Dorsolateral prefrontal cortex (tissue), 122 donors: ENCODE measurements at places on chromosomes 1 and 21.

- no peak for DNase-seq
Measured at GRCh38 chr1:203103216-203103615, 17.4 kb upstream of the MYOG start.

DNA sequence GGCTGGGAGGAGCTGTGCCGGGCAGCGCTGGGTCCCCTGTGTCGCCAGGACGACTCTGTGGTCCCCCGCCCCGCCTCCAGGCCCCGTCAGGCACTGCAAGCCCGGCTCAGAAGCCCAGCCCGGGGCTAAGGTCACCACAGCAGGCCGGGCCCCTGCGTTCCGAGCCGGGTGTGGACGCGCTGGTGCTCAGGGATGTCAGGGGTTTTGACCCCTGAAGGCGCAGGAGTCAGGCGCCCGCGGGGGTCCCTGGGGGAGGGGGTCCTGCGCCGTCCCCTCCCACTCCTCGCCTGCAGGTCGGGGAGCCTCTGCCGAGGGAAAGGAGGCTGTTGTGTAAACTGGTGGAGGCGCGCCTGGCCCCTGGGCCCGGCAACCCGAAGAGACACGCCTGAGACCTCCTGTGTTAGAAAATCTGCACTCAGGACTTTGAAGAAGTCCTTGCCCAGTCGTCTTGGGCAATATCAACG lies 23.7 kb upstream of the TMEM54 start:
- DNase-seq: no peak

DNA sequence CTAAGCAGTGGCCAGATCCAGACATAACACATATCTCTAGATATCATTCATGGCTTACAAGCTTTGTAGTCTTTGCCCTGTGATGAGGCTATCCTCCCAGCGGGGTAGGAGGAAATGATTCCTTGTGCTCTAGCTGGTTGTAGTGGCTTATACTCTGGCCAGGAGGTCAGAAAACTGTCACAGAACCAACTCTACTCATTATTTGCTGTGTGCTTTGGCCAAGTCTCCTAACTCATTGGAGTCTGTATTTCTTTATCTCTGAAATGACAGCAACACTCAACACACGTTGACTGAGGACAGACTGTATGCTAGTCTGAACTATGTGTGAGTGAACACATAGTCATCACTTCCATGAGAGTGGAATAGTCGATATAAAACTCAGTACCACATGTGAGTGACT lies 116.7 kb upstream of the F3 start:
- no peak for DNase-seq

DNA sequence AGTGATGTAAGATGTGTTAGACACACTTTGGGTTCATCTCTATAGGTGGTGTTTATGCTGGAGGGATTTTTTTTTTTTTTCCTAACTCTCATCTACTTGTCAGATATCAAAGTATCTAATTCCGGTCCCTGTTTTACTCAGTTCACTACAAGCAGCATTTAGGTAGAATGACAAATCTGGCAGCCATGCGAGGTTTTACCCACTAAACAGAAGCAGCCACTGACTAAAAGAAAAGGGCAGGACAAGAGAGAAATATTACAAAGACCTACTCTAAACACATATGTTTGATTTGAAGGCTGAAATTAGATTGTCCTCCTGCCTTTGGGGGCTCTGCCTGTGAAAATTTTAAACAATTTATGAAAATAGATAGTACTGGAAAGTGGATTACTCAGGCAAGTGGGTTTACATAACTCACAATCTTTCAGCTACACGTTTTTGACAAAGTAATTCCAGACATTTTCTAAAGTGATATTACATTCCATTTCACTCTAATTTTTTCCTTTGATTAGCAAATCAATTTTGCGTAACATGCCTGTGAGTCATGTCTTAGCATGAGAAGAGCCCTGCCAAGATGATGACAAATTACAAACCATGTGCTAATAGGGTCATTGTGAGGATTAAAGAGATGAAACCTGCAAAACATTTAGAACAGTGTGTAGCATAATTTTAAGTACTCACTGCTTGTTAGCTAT lies 172.6 kb downstream of the PLA2G4A start:
- no peak for DNase-seq

- DNase-seq: no peak
Measured at GRCh38 chr1:170729225-170730002, 65.5 kb downstream of the PRRX1 start.

- no peak for DNase-seq
Measured at GRCh38 chr1:79663916-79664315, 657.4 kb upstream of the ADGRL4 start.

- no peak for DNase-seq
Measured at GRCh38 chr1:98321191-98321590, 340.3 kb upstream of the SNX7 start.

DNA sequence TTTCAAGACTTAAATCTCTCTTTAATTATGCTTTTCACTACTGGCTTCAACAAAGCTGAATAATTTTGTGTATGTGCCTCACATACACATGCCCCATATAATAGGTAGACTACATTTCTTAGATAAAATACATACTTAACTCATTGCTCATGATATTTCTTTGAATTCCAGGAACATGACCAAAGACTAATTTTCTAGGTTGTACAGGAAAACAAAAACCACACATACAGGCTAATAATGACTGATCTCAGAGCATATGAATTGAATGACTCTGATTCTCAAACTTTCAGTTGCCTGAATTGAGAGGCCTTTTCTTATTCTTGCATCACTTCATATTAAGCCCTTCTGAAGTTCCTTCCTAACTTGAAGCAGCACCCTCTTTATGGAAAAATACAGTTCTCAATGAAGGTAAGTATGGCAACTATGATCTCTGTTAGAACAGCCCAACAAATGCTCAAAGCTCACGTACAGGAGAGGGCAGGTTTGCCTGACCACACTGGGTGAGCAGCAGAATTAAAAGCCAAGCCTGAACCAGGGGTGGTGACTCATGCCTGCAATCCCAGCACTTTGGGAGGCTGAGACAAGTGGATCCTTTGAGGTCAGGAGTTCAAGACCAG lies 22.6 kb upstream of the UAP1 start:
- no peak for DNase-seq

GRCh38 chr1:180504186-180504585 lies 1.8 kb upstream of the ACBD6 start:
- no peak for DNase-seq

GRCh38 chr1:198686069-198686728 lies 47.4 kb downstream of the PTPRC start:
- DNase-seq: no peak

GRCh38 chr1:187942986-187943385 lies 1114.2 kb downstream of the PLA2G4A start:
- DNase-seq: no peak

DNA sequence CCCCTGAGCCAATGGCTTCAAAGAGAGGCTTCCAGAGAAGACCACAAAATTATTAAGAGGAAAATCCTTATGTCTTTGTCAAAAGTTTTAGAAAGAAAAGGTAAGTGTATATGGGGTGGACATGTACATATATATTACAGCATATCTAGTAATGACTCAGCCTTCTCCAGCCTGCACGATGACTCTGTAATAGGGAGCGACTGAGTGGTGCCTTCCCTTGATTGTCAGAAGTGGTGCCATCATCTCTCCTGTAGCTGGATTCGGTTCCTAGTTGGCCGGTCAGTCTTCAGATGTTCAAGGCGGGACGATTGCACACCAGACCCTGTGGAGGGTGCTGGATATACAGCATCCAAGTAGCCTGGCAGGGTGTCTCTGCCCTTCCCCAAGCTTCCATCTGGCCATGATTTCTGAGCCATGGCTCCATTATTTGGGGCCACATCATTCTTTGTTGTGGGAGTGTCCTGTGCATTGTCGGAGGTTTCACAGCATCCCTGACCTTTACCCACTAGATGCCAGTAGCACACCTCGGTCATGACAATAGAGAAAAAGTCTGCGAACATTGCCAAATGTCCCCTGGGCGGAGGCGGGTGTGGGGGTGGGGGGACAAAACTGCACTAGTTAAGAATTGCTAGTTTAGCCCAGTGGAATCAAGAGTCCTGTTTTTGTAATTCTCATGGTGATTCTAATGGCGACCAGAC lies 206.2 kb upstream of the KAZN start:
- no peak for DNase-seq

GRCh38 chr1:3774276-3774945 lies 1.9 kb downstream of the SMIM1 start:
- no peak for DNase-seq

GRCh38 chr1:163875927-163876320 lies 554.2 kb downstream of the NUF2 start:
- DNase-seq: no peak

DNA sequence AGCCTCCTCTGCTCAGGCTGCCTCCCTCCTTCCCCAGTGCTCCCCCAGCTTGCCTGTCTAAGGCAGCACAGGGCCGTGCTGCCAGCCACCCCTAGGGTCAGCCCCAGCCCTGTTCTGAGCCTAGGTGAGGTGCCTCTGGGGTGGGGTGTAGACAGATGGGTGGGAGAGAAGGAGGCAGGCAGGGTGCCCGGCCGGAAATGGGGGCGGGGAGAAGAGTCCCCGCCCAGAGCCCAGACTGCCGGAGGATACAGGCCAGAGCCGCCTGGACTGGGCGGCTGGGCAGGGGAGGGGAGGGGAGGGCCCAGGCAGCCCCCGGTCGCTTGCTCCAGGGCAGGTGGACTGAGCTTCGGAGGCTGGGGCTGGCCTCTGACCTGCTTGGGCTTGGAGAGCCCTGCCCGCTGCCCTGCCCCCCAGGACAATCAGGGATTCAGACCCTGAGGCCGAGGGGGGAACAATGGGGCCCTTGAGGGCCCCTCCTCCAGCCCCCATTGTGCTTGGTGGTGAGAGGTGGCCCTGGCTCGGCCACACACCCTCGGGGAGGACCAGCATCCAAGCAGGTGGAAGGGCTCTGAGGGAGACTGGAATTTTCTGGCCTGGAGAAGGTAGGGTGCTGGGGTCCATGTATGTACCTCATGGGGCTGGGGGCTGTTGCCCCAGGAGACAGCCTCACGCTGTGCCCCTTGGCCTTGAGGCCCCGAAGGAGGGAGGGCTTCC lies at the start of gene GJC2:
Gene GJC2, plus strand, starts transcription at position 525 of the 714 bp plus-strand sequence. CDS start 7,829 bp downstream, outside the sequence.
- no peak for DNase-seq

GRCh38 chr1:186178426-186179043 lies 196.5 kb downstream of the TPR start:
- DNase-seq: no peak

DNA sequence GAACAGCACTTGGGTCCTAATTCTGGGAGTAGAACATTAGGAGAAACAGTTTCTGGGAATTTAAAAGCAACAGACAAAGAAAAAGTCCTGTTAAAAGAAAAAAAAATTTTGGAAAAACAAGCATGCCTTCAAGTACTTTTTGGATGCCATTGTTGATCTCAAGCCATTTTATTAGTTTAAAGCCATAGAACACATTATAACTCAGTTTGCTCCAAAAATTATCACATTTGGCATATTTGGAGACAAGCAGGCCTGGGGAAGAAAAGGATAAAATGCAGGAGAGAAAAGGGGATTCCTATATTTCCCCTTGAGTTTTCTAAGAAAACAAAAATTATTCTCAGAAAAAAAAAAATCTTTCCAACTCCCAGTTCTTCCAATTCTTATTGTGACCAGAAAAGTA lies 146.8 kb downstream of the TENT5C start:
- DNase-seq: no peak

- no peak for DNase-seq
Measured at GRCh38 chr1:229059671-229060539, 211.0 kb upstream of the RAB4A start.

GRCh38 chr1:189463166-189463565 lies 1014.5 kb downstream of the BRINP3 start:
- no peak for DNase-seq

DNA sequence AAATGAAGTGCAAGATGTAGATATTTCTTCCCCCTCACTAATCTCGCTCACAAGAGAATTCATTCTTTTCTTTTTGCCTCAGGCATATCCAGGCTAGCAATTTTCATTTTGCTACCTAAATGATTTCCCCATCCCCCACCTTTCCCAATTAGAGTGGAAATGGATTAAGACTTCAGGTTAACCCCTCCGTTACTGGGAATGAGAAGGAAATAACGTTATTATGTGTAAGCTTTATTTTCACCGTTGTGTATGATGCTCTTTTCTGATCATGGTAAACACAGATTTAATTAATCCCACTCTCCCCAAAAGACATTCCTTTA lies 143.9 kb downstream of the RUNX1 start:
- DNase-seq: no peak

- DNase-seq: no peak
Measured at GRCh38 chr1:8462371-8462892, 144.5 kb downstream of the SLC45A1 start.

- no peak for DNase-seq
Measured at GRCh38 chr1:154223621-154224020, 2.9 kb downstream of the UBAP2L start.

GRCh38 chr1:53502641-53503432 lies 43.6 kb downstream of the DMRTB1 start:
- DNase-seq: no peak

- no peak for DNase-seq
Measured at GRCh38 chr1:173779936-173780335, 44.5 kb upstream of the DARS2 start.

DNA sequence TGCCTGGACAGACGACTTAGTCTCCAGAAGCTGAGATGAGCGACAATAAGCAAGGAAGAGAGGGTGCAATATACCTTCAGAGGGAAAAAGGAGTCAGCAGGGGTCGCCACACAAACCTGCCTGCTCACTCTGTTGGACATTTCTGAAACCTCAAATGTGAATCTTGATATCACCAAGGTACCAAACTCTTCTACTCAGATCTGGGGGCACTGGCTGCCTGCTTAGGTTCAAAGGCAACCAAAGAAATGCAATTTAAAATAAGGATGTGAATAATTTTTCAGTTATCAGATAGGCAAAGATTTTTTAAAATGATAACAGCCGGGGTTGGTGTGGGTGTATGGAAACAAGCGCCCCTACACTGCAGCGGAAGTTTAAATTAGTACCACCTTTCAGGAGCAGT lies 164.2 kb downstream of the HIVEP3 start:
- DNase-seq: no peak

- no peak for DNase-seq
Measured at GRCh38 chr21:34073749-34074282, 438 bp downstream of the MRPS6 start.

DNA sequence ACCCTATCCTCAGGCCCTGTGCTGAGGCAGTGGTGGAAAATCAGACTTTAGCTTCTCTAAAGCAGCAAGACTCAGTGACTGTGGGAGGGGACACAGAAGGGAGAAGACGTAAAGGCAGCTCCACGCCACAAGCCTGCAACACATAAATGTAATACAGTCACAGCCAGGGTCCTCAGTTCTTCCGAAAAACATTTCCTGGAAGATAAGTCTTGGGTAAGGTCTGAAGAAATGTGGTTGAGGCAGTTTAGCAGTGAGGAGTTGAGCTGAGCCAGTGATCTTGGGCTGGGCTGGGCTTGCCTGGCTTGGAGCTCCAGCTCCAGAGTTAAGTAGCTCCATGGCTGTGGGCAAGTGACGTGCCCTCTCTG lies 127.8 kb upstream of the ADAR start:
- DNase-seq: no peak
